ENCODE measurements at places on chromosomes 1 and 21.

DNA sequence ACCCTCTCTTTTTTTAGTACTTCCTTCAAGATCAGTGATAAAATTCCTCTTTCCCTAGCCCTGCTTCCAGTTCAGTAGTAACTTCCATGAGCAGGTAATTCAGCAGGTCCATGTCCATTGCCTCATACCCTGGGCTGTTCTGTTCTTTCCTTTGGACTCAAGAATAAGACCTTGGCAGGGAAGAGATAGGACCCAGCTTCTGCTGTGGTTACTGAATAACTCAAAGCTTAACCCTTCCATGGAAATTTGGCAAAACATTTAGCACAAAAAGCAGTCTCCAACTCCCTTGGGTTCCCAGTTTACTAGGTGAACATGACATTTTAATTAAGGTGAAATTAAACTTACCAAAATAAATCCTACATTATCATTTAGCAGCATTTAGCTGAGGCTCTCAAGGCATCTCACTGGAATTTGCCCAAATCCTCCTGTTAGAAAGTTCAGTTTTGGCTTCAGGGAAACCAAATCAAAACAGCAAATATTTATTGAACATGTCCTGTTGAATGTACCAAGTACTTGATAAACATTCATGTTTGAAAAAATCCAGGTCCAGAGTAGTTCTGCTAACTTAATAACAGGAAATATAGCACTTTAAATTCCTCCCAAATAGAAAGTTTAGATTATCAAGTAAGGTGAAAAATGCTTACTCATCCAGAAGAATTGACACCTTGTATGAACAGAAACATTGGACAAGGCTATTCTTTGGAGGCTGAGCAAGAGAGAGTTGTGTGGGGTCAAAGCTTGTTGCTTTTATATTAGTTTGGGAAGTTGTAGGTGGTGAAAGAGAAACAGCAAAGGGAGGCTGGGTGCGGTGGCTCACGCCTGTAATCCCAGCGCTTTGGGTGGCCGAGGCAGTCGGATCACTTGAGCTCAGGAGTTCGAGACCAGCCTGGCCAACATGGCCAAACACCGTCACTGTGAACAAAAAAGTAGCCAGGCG lies 8.4 kb upstream of the SERPINC1 start:
- no peak for DNase-seq

DNA sequence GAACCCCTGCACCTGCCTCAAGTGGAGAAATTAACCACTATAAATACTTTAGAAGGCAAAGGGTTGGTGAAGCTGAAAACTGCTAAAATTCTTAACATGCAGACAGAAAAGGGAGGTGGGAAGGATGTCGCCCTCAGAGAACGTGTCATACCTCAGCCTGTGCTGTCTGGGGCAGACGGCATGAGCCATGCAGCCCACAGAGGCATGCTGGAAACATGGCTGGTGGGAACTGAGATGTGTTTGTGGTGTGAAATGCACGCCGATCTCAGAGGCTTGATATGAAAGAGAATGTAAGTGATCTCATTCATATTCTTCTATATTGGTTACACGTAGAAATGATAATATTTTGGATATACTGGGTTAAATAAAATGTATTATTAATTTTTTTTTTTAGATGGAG lies 16.3 kb downstream of the AGPAT3 start:
- no peak for DNase-seq

DNA sequence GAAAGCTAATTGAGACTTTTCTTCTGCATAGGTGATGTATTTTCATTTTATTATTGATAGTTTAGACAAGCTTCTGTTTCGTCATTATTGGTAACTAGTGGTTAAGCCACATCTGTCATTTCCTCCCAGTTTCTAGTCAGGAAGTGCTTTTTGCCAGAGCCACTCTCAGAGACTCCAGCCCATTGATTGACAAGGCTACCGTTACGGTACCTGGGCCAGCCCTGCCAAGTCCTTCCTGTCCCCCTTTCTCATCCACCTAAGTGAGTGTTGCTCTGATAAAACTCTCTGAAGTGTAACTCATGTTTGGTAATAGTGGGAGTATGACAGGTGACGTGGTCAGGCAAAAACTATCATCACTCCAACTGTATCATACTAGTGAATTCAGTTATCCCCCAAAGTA lies 29.6 kb upstream of the AGL start:
- no peak for DNase-seq

DNA sequence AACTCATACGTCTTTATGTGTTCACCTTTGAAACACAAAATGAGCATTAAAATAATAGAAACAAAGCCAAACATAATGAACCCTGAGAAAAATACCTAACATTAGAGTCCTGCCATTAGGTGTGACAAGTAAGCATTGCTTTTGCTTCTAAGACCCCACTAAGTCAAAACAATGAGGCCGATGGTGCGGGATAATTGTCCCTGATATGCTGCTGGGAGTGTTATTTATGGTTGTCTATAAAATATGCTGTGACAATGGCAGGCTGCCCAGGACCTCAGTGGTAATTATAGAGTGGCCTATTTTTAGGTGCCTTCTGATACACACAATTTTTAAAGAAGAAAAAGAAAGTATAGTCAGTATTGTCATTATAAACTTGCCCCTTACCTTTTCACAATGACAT lies 1423.1 kb downstream of the AMY1C start:
- DNase-seq, result no peak

DNA sequence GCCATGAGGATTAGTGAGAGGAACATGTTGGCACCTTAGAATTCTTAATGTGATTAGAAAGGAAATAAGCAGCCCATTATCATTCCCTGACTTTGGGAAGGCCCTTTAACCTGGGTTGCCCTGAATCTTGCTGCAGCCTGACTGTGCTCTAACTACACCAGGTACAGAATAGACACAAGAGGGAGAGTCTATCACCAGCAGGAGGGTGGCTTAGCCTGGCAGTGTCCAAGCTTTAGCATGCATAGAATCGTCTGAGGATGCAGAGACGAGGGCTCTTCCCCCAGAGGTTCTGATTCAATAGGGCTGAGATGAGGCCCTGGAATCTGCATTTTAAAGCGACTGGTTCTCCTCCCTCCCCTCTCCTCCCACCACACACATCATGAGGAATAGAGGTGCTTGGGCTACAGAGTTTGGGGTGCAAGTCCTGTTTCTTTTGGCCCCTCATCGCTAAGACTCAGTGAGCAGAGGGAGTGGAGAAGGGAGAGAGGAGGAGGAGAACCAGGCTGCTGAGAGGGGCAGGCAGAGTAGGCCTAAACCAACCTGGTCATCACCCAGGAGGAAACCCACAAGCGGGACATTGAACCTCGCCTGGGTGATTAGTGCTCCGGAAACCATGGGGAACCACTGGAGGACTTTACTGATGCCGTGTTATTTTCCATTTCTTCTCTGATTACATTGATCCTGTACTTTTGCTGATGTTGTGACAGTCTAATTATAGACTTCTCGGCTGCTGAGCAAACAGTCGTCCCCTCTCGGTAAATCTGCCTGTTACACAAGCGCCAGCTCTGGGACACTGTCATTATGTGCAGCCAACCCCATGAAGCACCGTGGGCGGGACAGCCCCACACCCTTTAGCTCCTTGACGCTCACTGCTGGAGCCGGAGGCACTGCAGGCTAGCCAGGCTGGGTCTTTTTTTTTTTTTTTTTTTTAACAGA lies 6.3 kb upstream of the TENT5C start:
- peak; percentile 10 for DNase-seq

DNA sequence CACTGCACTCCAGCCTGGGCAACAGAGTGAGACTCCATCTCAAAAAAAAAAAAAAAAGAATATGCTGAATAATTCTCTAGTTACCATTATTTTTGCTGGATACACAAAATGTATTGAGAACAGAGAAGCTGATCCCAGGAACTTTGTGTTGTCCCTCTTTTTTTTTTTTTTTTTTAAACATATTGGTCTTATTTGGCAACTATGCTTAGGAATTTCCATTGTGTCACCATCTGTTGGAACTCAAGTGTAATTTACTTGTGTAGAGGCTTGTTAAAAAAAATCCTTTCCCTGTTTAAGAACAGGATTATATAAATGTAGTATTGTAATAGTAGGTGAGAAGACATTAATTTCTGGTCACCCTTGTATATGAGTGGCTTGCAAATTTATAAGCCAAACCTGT lies 28.6 kb downstream of the CAMSAP2 start:
- no peak for DNase-seq

DNA sequence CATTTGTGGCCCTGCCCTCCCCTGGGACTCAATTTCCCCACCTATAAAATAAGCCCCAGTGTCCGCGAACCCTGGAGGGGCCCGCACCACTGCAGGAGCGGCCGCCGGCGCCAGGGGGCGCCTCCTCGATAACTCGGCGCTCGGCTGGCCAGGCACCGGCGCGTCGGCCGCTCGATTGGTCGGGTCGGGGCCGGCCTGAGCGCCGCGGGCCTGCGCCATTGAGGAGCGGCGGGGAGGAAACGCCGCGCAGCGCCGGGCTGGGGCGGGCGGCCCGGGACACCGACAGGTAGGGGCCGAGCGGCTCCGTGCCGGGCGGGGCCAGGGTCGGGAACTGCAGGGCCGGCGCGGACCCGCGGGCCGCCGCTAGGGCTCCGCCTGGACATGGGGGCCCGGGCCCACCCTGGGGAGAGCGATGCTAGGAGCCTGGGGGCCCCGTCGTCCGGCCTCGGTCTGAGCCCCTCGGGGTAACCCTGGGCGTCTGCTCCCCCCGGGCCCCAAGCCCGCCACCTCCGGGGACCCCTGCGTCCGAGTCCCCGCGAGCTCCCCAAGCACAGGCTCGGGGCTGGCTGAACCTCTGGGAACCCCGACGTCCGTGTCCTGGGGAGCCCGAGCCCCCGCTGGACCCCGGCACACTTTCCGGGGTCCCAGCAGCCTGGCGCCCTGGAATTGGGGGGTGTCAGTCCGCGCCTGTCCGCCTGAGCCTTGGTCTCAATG lies at the start of gene VPS13D:
VPS13D (plus strand) TSS at position 196 of the 714 bp plus-strand sequence. CDS start 4,237 bp downstream, outside the sequence.
- peak; percentile 47 for DNase-seq

DNA sequence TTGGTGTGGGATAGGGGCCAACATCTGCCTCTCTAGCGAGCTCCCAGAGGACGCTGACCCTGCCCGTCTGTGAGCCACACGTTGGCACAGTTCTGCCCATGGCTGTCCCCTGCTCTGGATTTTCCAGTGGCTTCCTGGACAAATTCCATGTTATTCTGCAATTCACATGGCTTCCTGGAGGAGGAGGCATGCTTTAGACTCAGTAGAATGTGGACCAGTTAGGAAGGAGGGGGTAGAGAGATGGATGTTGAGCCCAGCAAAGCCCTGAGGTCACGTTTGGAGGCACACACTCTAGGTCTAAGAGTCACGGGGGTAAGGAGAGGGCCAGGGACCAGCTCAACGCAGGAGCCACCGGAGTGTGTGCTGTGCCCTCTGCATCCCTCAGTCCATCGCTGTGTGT lies 12.2 kb downstream of the COL8A2 start:
- no peak for DNase-seq

- DNase-seq, result no peak
Measured at GRCh38 chr1:34915521-34915920, 13.9 kb downstream of the DLGAP3 start.

DNA sequence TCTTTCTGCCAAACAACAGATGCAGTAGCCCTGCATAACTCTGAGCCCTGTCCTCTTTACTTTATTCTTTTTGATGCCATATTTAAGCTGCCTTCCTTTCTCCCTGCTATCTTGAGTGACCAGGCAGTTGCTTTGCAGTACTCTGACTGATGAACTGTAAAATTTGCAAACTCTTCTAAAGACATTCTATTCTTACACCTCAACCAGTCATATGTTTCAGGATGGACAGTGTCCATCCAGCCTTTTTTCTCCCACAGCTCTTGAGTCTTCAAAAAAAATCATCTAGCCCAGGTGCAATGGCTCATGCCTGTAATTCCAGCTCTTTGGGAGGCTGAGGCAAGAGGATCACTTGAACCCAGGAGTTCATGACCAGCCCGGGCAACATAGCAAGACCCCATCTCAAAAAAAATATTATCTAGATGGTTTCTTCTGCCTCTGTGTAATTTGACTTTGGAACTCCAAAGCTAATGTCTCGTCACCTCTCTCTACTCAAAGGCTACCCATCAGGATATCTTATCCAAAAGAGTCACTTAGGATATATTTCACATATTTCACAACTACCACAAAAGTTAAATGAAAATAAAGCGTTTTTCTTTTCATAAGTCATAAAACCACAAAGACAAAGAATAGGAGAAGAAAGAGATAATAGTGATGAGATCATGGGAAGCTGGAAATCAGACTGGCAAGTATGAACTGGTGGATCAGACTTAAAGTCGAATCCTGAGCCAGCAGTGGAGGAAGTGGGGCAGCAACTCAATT lies 54.6 kb upstream of the IPO9 start:
- DNase-seq, result no peak

DNA sequence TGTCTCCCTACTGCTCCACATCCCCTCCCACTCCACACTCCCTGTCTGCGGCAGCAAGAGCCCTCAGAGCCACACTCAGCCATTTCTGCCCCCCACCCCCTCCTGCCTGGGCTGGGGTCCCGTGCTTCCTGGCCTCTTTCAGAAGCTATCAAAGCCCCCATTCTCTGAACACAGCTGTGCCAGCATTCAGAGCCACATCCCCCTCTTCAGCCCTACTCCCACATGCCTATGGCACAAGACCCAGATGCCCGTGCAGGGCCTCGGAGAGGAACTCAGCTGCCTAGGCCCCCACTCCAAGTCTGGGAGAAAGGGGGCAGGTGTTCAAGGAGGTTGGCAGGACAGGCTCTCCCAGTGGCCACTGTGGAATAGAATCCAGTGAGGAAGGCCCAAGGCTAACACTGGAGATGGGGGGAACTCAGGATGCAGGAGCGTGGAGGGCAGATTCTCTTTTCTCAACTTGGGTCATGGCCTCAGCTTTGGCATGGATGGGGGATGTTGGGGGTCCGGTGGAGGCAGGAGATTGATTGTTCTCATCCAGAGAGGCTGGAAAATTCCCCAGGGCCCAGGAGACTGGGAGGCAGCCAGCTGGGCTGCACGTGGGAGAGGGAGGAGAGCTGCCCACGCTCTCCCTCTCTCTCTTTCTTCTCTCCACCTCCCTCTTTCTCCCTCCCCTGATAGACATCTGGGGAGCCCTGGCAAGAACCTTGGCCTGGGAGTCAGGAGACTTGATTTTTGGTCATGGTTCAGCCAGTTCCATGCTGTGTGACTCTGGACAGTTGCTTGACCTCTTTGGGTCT lies 3.5 kb upstream of the BCAN start:
- no peak for DNase-seq

DNA sequence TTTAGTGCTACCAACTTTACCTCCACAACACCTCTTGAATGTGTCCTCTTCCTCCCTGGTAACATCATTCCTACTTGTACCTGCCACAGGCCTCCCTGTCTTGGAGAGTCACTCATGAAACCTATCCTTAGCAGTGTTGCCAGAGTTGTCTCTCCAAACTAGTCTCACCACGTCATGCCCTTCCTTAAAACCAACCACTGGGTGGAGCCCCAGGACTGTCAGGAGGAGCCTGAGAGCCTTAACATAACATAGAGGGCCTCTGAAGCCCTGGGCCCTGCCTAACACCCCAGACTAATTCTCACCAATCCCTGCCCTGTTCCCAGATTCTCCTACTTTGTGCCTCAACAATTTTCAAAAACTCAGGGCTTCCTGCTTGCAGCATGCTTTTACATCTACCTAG lies 65.3 kb downstream of the ZNF697 start:
- peak; percentile 43 for DNase-seq

- DNase-seq, result no peak
Measured at GRCh38 chr1:165845992-165846748, 18.8 kb downstream of the UCK2 start.

- DNase-seq, result no peak
Measured at GRCh38 chr1:87224201-87224600, 104.5 kb upstream of the LMO4 start.

GRCh38 chr1:29651246-29651645 lies 414.9 kb downstream of the PTPRU start:
- DNase-seq, result no peak

- DNase-seq, result no peak
Measured at GRCh38 chr1:100517515-100517914, 20.4 kb upstream of the GPR88 start.

Data from DMS153 (cell line).